Naive thymus-derived CD4-positive, alpha-beta T cell (primary cell): ENCODE measurements at places on chromosomes 5 and 9. TPM values are rescaled to one million over a fixed set of nuclear protein-coding genes. Genes with fewer than 3 reads are reported as not detected.

The FPGS gene
- total RNA-seq = 90.4 TPM

The MYOT gene
- total RNA-seq = not detected in 2 replicates

The PCDHA12 gene
- not detected for total RNA-seq

The FCN1 gene
- total RNA-seq = 99.1 TPM

DNA sequence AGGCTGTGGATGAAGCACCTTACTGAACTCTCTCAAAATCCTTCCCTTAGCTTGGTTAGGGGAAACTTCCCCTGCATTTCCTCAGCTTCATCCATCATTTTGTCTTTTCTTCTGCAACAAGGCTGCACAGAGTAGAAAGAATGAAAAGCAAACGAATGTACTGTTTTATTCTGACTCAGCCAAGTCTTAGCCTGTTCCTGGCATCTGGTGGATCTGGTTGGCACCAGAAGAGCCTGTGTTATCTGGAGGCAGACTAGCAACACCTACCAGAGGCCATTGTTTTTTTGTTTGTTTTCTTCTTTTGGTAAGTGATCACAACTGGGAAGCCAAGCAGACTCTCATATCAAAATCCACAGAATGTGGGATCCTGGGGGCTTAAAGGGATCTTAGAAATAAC is 200.7 kb downstream of the FANCC start:
- no peaks in the 10 kb centered on the region for H3K27me3 ChIP-seq
- H3K36me3 ChIP-seq = peaks cover 12% of the 10 kb centered on the region
- no peak for DNase-seq
- H3K4me1 ChIP-seq = no peaks in the 10 kb centered on the region
- H3K4me3 ChIP-seq = no peak overlapping the region

DNA sequence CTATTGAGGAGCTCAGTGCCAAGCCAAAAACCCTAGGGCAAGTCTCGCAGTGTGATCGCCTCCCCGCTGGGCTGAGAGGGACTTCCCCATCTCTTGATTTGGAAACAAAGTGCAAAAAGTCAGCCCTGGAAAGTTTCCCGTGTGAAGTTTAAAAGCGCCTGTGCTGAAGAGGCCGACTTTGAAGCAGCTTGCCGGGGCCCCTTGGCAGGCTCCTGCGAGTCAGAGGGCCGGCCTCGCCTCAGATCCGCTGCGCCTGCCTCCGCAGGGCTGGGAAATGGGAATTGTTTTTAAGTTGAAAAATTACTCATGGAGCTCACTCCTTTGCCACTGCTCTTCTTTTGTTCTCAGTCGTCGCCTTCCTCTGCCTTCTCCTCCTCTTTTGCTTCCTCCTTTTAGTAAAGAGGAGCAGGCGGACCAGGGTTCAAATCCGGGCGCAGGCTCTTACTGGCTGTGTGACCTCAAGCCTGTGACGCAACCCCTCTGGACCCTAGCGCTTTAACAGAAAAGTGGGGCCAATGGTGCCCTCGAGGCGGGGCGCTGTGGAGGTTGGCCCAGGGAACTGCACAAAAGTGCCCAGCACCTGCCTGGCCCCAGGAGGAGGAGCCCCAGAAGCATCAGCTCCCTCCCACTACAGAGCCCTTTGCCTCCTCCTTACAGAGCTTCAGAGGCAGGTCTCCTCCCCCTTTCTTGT is 14.7 kb upstream of the LHX2 start:
- no peaks in the 10 kb centered on the region for H3K4me1 ChIP-seq
- H3K36me3 ChIP-seq = no peaks in the 10 kb centered on the region
- H3K27ac ChIP-seq = no peak overlapping the region
- H3K27me3 ChIP-seq = peaks cover 21% of the 10 kb centered on the region
- H3K4me3 ChIP-seq = no peak overlapping the region

GRCh38 chr9:87513161-87513560 is 15.5 kb downstream of the DAPK1 start:
- no peak for DNase-seq
- no peaks in the 10 kb centered on the region for H3K27me3 ChIP-seq
- H3K4me1 ChIP-seq = no peaks in the 10 kb centered on the region
- no peaks in the 10 kb centered on the region for H3K36me3 ChIP-seq
- no peak overlapping the region for H3K27ac ChIP-seq

DNA sequence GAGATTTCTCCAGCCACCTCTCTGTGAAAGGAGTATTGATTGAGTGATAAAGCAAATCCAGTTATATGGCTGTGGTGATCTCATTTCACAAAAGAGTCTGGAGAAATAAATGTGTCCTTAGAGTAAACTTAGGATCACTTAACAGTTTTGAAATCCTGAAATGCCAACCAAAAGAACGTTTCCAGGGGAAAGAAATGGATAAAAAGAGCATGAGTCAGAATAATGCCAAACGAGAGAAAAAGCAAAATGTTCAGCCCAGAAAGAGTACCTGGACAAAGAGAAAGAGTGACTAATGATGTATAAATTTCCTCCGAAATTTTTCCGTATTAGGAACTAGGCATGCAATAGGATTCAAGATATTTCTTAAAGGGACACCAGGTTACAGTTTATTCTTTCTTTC is 463.1 kb upstream of the CDH10 start:
- no peaks in the 10 kb centered on the region for H3K4me1 ChIP-seq
- H3K27ac ChIP-seq = no peak overlapping the region
- no peak for DNase-seq
- H3K4me3 ChIP-seq = no peak overlapping the region
- H3K27me3 ChIP-seq = no peaks in the 10 kb centered on the region
- no peaks in the 10 kb centered on the region for H3K36me3 ChIP-seq

DNA sequence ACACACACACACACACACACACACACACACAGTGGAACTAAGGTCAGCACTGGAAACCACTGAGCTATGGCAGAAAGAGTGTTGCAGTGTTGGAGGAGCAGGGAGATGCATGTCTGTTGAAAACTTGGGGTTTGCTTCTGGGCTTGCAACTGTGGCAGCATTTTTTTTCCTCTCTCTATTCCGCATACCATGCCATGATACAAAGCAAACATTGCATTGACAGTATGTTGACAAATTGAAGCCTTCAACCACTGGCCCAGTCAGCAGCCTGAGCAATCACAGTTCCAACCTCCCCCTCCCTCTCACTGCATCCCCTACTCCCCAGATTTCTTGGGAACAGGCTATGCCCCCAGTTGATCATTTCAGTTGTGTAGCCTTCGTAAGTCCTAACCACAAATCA is 478.1 kb upstream of the WWC1 start:
- no peak for DNase-seq
- H3K4me3 ChIP-seq = no peak overlapping the region

- H3K4me1 ChIP-seq = peaks cover 16% of the 10 kb centered on the region
- DNase-seq = no peak
- no peak overlapping the region for H3K27ac ChIP-seq
- H3K36me3 ChIP-seq = no peaks in the 10 kb centered on the region
These were observed 150.7 kb upstream of the RASA1 start for GRCh38 chr5:87116825-87117512.

- DNase-seq = no peak
- H3K27me3 ChIP-seq = no peaks in the 10 kb centered on the region
- H3K4me3 ChIP-seq = no peak overlapping the region
- no peaks in the 10 kb centered on the region for H3K4me1 ChIP-seq
- H3K27ac ChIP-seq = no peak overlapping the region
These were observed 144.8 kb upstream of the PIK3R1 start for GRCh38 chr5:68070591-68071281.

GRCh38 chr5:2721385-2722138 is 29.9 kb downstream of the IRX2 start:
- H3K36me3 ChIP-seq = no peaks in the 10 kb centered on the region
- no peaks in the 10 kb centered on the region for H3K27me3 ChIP-seq
- H3K4me1 ChIP-seq = no peaks in the 10 kb centered on the region

- no peaks in the 10 kb centered on the region for H3K27me3 ChIP-seq
- DNase-seq = no peak
- H3K36me3 ChIP-seq = no peaks in the 10 kb centered on the region
- no peaks in the 10 kb centered on the region for H3K4me1 ChIP-seq
- no peak overlapping the region for H3K4me3 ChIP-seq
These were observed 307.8 kb upstream of the IRX4 start for GRCh38 chr5:2190549-2190948.

- no peak overlapping the region for H3K4me3 ChIP-seq
- no peaks in the 10 kb centered on the region for H3K36me3 ChIP-seq
- no peaks in the 10 kb centered on the region for H3K27me3 ChIP-seq
- H3K4me1 ChIP-seq = peaks cover 26% of the 10 kb centered on the region
These were observed 4.1 kb upstream of the SMU1 start for GRCh38 chr9:33080534-33080933.

DNA sequence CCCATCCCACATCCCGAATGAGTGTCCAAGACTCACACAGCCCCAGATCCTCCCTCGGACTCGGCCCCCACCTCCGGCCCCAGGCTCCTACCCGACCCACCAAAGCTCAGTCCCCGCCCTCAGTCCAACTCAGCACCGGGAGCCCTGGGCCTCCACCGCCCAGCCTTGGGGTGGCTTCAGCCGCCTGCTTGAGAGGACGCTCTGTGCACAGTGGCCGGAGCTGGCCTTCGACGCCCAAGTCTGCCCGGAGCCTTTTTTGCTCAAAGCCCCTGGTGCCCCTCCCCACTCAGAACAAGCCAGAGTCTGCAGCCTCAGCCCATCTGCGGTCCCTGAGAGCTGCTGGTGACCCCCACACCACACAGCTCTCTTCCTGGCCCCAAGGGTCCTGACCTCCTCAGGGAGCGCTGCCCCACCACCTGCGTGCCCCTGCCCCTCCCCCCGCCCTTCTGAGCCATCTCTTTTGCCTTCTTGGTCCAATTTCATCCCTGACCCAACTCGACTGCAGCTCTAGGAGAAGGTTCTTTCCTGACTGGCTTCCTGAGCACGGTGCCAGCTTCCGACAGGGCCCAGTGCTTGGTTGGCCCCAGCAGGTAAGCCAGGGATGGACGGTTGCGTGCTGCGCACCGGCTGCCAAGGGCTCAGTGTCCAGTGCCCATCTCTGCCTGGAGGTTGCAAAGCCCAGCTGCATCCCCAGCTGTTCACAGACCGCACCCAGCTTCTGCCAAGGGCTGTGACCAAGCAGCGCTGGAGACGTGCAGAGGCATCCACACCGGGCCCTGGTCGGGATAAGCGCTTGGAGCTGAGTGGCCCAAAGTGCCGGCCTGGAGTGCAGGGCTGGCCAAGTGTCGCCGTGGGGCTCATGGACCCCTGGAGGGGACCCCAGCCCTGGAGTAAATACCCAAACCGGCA is 27.7 kb upstream of the NSMF start:
- H3K4me3 ChIP-seq = no peak overlapping the region
- no peak overlapping the region for H3K27ac ChIP-seq
- H3K27me3 ChIP-seq = no peaks in the 10 kb centered on the region
- no peaks in the 10 kb centered on the region for H3K4me1 ChIP-seq
- H3K36me3 ChIP-seq = no peaks in the 10 kb centered on the region
- no peak for DNase-seq

DNA sequence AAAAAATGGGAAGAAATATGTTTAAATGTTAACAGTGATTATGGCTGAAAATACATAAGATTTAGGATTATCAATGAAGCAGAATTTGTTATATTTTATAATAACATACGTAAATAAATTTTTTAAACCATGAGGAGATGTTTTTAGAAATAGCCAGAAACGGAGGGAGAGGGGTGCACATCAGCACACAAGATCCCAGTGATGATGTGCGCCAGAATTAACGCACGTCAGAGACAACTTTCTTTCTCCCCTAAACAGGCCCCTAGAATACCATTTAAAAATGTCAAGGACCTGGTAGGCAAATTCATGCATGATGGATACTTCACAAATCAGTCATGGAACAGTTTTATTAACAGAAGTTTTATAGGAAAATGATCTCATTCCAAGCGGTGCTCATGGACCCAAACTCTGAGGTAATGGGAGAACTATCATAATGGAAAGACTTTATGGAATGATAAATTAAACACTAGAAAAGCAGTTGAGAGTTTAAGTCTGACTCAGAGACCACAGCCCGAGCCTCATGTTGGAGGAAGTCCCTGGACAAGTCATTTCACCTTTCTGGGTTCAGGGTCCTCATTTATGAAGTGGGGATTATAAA is 258.9 kb upstream of the GAS1 start:
- no peak for DNase-seq
- H3K27ac ChIP-seq = no peak overlapping the region
- no peak overlapping the region for H3K4me3 ChIP-seq
- H3K4me1 ChIP-seq = no peaks in the 10 kb centered on the region

DNA sequence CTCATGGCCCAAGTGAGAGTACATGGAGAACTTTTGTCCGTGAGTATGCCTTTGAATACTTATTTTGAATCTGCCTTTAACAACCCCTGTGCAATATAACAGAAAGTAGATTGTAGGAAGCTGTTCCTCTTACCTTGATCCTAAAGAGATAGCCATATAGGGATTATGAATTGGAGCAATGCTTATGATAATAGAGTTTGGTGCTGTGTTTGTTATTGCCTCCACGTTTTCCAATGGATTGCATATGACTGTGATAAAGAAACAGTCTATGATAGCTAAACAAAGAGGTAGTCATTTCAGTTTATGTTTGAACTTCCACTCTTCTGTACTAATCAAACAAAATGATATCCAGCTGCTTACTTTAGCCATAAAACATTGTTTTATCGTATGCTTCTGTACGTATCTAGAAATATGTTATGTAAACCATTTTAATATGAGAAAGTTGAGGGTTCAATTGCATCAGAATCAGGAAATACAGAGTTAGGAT is 199.6 kb upstream of the RGMB start:
- no peaks in the 10 kb centered on the region for H3K36me3 ChIP-seq
- no peak overlapping the region for H3K4me3 ChIP-seq
- DNase-seq = no peak
